ENCODE measurements at places on chromosomes 5 and 9.
A peak's percentile ranks its signal among the peaks of the same experiment; 100 is the strongest.

GRCh38 chr9:70542311-70542931 is 128.0 kb upstream of the KLF9 start:
- DNase-seq, result no peak

DNA sequence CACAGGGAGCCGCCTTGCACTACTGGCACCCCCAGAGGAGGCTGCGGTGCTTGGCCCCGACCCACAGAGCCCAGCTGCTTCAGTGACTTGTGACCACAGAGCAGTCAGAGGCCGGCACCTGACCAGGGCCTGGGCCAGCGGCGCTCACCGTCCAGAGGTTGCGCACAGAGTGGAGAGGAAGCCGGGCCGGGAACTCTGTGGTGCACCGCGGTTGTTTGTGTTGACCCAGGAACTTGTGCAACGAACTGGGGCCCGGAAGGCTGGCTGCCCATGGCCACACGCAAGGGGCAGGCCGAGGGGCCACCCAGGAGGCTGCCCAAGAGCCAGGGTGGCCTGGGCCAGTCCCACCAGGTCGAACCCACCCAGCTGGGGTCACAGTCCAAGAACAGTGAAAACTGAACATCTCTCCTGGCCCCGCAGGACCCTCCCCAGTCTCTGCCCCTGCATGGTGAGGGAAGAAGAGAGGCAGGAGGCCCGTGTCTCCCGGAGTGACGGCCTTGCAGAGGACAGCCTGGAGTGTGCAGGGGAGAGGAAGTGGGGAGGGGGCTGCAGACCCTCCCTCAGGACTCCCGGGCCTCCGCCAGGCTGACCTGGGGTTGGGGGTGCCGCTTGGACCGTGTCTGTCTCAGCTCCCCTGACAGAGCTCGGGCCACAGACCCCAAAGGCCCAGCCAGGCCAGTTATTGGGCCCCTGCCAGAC is 42.8 kb upstream of the EGFL7 start:
- DNase-seq, result no peak

DNA sequence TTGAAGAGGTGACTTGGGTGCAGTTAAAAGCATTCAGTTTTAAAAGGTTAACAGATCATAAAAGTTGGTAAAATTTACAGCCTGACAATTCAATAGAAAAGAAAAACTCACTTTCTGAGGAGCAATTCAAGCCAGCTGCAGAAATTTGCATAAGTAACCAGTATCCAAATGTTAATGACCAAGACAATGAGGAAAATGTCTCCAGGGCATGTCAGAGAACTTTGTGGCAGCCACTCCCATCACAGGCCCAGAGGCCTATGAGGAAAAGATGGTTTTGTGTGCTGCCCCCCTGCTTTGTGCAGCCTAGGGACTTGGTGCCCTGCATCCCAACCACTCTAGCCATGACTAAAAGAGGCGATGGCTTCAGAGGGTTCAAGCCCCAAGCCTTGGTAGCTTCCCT is 1406.5 kb upstream of the ACO1 start:
- no peak for DNase-seq

GRCh38 chr5:127295454-127295853 is 4.9 kb downstream of the MEGF10 start:
- DNase-seq, result no peak

GRCh38 chr9:33146298-33146697 is 20.8 kb downstream of the B4GALT1 start:
- no peak for DNase-seq

GRCh38 chr9:114288193-114289091 is 34.5 kb upstream of the ORM1 start:
- DNase-seq, result no peak

DNA sequence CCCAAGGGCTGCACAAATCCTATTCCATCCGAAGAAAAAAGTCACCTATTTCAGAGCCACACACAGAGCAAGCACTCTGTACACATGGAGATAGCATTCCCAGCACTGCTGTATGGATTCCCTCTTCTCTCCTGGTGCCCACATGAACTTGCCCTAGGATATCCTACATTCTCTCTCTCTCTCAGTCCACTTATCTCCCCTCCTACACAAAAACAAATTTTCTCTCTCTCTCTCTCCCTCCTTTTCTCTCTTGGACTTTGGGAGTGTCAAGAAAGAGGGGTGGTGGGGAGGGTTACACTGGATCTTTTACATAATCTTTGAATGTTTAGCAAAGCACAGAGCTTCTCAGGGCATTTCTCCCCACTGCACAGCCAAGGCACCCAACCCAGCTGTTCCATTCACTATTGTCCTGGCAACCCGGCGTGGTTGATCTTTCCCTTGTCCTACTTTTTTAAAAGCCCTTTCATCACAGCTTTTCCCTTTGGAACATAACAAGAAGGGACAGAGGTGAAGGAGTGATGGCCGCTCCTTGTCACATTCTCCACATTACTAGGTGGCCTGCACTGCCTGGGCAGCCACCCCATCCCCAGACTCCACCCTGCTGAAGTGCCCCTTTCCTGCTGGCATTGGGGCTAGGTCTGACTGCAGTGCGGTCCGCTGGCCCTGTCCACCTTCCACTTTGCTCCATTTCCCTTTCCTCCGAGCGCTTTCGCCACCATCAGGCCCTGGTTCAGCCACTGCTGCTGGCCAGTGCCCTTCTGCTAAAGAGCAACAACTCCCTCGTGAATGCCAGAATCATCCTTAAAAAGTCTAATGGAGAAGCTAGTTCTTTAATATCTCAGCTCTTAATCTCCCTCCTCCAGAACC is 22.2 kb upstream of the SLC1A3 start:
- no peak for DNase-seq

DNA sequence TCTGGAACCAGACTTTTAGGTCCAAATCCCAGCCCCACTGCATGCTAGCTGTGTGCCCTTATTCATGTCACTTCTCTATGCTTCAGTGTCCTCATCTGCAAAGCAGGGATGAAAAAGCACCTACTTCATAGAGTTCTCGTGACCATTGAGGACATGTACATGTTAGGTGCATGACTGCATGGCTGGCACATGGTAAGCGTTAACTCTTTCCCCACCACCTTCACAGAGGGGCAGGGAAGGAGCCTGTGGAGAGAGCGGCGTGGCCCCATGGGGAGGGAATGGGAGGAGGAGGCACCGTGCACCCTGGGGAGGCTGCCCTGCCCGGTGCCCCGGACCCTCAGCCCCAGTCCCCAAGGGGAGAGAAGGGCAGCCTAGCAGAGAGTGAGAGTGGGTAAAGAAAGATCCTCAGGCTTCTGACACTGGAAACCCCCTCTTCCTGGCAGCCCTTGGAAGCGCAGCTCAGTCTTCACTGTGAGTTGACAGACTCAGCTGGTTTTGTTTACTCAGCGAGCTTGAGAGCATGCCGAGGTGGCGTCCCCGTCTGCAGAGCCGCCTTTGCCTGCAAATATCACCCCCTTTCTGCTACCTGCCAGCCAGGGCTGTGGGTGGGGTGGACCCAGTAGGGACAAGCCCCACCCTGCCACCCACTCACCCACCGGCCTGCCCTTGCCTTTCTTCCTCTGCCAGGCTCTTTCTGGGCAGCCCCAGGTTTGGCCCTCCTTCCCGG is 10.6 kb upstream of the ANGPTL2 start:
- no peak for DNase-seq

- DNase-seq, result no peak
Observed at GRCh38 chr9:92723299-92723625, 41.4 kb downstream of the BICD2 start.

DNA sequence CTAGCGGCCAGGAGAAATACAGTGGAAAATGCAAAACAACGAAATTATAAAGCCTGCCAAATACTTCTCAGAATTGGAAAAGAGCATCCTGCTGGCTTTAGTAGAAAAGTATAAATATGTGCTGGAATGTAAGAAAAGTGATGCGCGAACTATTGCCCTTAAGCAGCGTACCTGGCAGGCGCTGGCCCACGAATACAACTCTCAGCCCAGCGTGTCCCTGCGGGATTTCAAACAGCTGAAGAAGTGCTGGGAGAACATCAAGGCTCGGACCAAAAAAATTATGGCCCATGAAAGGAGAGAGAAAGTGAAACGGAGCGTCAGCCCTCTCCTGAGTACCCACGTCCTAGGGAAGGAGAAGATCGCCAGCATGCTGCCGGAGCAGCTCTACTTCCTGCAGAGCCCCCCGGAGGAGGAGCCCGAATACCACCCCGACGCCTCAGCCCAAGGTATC is 15.0 kb downstream of the MSANTD3 start:
- no peak for DNase-seq

GRCh38 chr5:134079748-134080581 is 34.5 kb upstream of the TCF7 start:
- no peak for DNase-seq

DNA sequence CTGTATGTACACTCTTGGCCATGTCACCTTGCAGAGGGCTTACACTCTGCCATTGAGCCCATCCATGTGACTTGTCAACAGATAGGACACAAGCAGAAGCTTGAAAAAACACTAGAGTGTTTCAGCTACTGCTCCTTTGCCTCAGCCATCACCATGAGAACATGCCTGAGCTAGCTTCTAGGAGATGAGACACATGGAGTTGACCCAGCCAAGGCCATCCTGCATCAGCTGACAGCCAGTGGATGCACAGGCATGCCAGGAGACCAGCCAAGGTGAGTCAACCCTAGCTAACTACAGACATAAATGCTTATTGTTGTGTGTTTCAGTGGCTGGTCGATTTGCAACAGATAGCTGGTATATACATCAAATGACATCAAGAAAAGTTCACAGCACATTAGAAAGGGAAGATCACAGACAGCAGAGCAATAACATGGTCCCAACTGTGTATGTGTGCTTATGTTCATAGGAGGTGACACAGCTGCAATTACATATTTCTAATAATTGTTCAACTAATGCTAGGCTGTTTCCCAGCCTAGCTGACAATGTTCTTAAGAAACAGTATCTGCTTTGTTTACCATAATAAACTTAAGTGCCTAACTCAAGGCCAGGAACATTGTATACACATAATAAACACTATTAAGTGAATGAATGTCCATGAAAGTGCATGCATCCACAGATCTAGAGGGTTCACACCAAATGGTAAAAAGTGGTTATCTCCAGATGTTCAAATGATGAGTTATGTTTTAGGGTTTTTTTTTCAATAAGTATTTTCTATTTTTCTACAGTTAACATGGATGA is 105.7 kb downstream of the SPOCK1 start:
- DNase-seq, result peak; percentile 35

DNA sequence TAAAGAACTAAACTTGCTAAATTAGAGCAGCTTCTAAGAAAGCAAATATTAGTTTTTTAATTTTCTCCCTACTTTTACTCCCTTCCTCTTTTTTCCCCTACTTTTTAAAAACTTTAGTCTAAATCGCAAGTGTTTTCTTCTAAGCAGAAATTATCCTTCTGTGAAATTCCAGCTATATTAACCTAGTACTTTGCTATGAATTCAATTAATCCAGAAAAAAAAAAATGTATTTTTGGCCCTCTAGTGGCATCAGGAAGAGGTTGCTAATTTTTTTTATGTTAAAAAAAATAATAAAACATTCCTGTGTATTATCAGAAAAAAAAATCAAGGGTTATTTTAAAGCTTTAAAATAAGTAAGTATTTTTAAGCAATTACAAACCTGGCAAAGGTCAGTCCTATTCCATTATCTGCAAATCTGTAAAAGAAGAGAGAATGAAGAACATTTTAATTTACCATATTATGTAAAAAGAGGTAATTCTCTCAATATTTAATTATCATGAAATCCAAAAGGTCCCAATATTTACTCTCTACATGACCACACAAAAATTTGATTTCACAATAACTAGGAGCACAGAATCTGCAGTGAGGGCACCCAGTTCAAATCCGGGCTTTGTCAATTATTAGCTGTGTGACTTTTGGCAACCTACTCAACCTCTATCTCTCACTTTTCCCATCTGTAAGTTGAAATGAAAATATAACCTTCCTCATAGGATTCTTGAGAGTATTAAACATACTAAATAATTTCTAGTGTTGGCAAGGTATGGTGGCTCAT is 52.0 kb downstream of the CEMIP2 start:
- no peak for DNase-seq

DNA sequence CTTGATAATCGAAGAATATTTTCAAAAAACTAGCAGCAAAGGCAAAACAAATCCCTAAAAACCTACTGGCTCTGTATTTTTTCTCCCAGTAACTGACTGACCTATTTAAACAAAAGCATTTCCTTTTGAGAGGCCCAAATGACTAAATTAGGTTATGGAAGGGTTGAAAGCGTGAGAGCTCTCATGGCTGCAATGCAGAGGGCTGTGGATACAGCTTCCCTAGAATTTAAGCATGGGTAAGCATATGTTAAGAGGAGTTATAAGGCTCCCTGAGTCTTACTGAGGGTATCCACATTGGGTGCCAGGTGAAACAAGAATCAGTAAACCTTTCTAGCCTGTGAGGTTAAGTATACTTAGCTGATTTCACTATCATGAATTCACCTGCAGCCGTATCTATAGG is 32.3 kb downstream of the SHISAL2B start:
- no peak for DNase-seq

- DNase-seq, result no peak
Observed at GRCh38 chr5:85453026-85453349, 1068.3 kb upstream of the EDIL3 start.

DNA sequence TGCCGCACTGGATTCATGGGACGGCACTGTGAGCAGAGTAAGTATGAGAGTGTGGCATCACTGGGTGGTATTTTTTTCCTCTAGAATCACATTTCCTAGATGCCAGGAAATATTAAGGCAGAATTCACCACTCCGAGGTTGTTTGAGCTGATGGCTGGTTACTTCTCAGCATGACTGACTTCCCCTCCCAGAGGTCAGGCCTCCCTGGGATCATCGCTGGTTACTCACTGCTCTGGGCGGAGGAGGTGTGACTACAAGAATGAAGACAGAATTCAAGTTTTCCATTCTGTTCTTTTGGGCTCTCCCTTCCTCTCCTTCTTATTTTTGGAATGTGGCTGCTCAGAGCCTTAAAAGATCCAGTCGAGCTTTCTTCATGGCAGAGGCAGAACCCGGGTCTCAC is 76.6 kb upstream of the PRRC1 start:
- no peak for DNase-seq

All from LNCaP clone FGC (cell line).